ENCODE measurements at places on chromosomes 5 and 9.

DNA sequence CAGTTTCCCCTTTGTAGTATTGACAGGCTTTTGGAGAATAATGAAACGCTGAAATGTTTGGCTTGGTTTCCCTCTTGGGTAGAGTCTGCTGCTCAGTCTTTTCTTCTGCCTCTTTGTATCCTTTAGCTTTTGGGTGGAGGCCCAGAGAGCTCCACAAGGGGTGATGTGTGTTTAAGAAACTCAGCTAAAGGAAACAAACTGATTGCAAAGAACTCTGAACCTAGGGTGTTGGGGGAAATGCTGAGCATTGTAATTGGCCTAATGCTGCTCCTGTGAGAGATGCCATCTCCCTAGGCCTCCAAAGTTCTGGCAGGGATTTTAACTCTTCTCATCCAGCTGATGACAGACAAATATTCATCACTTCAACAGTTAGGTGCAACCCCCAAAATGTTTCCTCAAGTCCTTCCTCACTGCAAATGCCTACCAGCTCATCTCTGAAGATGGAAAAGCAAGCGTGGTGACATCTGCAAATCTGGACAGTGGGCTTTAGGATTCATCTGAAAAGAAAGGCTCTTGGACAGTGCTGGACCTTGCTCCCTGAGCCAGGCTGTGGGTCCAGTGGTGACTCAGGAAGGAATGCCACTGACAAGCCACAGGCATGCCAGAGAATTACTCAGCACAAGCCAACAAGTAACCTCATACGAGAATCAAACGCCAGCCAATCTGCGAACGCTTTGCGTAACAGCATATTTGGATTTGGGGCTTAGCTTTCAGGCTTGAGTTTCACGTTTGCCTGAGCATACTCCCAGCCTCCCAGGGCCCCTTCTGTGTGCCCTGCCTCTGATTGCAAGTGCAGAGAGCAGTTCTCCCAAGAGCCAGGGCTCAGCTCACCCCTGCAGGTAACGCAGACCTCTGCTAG, 30.5 kb upstream of the ZSWIM6 start:
- DNase-seq: peak; percentile 92

DNA sequence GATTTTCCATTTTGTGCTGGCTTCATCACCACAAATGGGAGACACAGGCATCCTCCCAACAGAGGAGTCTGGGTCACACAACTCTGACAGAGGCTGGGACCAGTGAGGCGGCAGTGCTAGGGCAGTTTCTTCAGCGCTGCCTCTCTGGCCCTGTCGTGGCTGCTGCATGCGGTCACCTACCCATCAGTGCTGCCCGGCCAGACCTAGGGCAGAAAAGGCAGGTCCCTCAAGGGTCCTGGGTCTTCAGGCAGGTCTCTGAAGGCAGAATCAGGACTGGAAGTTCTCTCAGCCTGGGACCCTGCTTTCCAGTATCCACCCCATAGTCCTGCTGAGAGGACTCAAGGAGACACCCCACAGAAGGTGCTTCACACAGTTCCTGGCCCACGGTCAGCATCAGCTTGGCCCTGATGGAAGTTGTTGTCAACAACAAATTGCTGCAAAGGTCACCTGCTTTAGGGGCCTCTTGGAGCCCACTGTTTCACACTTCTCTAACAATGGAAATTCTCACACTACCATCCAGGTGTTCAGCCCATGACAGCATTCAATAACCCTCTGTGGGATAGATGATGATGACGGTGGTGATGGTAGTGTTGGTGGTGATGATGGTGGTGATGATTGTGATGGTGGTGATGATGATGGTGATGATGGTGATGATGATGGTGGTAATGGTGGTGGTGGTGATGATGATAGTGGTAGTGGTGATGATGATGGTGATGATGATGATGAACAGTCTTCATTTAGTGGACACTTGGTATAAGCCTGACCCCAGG, 146.4 kb upstream of the PPP1R26 start:
- DNase-seq: no peak

- DNase-seq: no peak
Observed at GRCh38 chr5:98341038-98342032, 432.1 kb upstream of the RGMB start.

DNA sequence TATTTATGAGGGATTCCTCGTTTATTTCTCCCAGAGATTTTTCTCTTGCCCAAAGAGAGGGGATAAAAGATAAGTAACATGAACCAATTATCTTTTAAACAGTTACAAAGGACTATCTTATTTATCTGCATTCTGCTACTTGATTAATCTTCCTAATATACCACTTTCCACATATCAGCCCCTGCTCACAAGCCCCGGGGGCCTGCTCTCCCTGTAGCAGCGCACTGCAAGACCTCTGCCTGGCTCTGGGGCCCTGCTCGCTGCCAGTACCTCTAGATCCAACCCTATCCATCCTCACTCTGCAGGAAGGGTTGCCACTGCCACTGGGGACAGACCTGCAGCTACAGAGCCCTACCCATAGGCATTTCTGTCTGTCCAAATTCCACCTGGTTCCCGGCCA, 75.3 kb downstream of the MED27 start:
- no peak for DNase-seq

All from stomach (tissue), 19 donors.